ENCODE measurements at places on chromosomes 12 and 14.

GRCh38 chr12:93247313-93247991, 130.3 kb upstream of the NUDT4 start:
- DNase-seq, result peak; percentile 39

GRCh38 chr12:94401326-94401725, 58.3 kb downstream of the CEP83 start:
- peak; percentile 38 for DNase-seq

- DNase-seq, result peak; percentile 32
Observed at GRCh38 chr14:83260751-83261150, 1727.1 kb upstream of the SEL1L start.

DNA sequence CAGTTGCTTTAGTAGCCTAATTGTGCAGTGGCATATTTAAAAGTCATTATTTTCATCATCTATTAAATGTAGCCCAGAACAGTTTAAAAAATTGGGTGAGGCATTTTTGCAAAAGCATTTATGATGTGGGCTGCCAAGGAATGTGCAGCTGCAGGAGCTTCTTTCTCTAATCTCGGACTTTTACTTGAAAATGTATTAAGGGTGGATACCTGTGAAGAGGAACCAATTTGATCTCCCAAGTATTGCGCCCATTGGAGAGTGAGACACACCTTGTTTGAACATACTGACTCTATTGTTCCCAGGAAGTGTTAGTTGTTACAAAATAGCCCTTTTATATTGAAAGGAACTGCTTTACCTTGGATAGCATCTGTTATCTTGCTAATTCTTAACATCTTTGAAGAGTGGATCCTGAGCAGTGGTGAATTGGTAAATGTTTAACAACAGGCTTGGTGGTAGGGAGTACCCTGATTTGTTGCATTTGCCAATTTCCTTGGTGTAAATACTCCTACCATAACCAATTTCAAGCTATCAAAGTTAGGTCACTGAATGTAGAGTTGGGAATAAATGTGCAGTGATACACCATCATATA, 42.5 kb upstream of the HMGA2 start:
- DNase-seq, result no peak

DNA sequence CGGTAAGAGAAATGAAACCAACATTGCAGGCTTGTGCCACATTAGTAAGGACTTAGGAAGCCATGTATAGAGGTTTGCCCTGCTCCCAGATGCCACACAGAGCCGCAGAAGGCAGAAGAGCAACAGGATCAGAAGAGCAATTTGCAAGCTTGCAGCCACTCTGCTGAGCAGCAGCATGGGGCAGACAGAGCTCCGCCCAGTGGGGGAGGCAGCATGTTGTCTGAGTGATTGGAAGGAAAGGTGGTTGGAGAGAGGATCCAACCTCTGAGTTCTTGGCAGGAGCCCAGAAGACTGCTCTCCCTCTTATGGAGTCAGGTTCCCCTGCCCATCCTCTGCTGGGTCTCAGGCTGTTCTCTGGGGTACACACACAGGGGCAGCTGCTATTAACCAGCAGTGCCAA, 2.3 kb upstream of the KRT6A start:
- DNase-seq, result peak; percentile 27
